T1000 (cell line): ENCODE measurements at places on chromosomes 11 and 22.

DNA sequence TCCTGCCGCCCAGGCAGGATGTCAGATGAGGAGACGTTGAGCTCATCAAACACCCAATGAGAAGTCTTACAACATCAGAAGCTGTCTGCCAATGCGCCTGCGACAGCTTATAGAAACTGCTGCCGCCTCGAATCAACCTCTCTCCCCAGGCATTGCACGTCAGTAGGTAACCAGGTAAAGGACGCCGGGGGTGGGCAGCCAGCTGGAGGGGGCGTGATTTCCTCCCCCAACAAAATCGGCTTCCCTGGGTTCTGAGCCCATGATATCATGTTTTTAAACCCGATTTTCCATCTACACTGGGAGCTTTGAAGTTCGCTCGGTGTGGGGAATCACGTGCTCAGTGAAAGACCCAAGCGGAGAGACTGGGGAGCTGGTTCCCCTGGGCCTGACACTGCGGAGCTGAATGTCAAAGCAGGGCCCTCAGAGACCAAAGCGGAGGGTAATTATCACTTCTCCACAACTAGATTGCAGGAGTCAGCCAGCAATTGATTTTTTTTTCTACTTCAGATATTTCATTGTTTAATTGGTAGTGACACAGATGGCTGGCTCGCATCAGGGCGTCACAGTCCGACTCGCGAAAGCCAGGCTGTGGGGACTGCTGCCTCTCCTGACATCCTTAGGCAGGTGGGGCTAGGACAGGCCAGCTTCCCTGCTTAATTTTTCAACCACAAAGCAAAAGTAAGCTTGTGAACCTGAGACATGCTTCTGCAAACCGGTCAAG lies 15.4 kb downstream of the FAM83F start:
- no peak for DNase-seq

DNA sequence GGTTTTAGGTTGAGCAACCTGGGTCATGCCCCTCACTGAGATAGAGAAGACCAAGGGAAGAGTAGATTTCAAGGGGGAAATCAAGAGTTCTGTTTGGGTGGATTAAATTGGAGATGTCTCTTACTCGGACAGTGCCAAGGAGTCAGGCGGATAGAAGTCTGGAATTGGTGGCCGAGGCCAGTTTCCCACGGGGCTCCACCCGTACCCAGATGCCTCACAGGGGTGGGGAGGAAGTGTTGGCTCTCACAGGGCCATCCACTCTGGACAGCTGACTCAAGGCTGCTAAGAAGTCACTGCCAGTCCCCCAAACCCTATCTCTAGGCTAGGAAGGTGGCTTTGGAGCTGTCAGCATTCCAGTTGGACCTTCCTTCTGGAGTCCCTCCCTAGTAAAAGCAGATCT lies 79.1 kb upstream of the TIMP3 start:
- DNase-seq = no peak

GRCh38 chr11:10930224-10930971 lies 72.5 kb upstream of the ZBED5 start:
- DNase-seq = no peak

GRCh38 chr11:125274309-125274708 lies 109.8 kb downstream of the PKNOX2 start:
- no peak for DNase-seq

DNA sequence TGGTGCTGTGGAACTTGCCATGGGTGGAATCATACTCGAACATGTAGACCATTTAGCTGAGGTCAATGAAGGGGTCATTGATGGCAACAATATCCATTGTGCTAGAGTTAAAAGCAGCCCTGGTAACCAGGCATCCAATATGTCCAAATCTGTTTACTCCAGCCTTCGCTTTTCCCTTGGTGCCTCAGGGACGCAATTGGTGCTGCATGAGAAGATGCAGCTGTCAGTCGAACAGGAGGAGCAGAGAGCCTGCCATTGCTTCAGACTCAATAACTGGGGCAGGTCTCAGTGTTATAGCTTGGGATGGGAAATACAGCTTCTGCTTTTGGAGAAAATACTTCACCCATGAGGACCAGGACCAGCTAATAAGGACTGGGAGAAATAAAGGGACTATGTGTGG lies 5.0 kb upstream of the MCHR1 start:
- DNase-seq = no peak

DNA sequence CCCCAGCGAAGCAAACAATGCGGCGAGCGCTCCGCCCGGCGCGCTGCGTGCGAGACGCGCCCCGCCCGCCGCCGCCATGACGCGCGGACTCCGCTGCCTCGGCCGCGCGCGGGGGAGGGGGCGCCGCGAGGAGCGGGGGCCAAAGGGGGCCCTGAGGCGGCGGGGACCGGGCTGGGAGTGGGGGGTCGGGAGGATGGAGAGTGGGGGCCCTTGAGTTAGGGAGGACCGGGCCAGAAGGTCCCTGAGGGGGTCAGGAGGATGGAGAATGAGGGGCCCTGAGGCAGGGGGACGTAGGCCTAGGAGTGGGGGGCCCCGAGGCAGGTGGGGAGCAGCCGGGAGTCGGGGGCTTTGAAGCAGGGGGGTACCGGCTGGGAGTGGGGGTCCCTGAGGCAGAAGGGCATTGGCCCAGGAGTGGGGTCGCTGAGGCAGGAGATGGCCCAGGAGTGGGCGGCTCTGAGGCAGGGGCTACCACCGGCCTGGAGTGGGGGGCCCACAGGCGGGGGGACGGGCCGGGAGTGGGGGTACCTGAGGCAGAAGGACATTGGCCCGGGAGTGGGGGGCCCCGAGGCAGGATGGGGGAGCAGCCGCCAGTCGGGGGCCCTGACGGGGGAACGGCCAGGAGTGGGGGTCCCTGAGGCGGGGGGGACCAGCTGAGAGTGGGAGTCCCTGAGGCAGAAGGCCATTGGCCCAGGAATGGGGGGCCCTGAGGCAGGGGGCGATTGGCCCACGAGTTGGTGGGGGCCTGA lies at the start of gene BRD1:
TSS of gene BRD1 (minus strand) at position 21 of the 746 bp plus-strand sequence. CDS start 3,556 bp downstream, outside the sequence.
- no peak for DNase-seq

- no peak for DNase-seq
Observed at GRCh38 chr11:102226702-102227490, 90.4 kb upstream of the BIRC3 start.

- no peak for DNase-seq
Observed at GRCh38 chr11:46898396-46899095, 19.8 kb downstream of the LRP4 start.

DNA sequence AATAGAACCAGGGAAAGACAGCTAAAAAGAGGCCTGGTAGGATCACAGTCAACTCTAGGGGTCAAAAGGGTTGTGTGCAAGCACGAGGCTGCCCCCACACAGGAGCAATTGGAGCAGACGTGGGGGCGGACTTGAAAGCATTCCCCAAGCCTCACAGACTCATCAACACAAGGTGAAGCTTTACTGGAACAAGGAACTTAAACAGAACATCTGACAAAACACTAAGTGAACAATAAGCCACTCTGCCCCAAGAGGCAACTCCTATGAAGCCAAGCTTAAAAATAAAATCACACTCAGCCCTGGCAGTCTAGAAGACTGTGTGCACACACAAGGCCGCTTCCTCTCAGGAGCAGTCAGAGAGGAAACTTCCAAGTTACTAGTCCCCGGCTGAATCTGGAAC lies 32.2 kb upstream of the TEAD1 start:
- no peak for DNase-seq

DNA sequence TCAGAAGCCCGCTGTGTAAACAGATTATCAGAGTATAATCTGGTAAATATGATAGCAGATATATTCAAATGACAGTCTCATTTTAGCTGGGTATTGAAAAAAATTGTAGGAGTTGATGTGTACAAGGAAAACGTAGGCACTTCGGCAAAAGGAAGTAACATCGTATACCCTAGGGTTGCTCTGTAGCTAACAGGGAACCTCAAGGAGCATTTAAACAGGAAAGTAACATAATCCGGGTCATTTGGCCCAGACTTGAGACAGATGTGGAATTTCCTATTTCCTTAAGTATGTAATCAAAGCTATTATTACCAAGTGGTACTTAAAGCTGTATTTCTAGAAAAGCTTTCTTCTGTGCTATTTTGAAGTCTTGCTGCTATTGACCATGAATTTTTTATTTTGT lies 215.6 kb downstream of the DDX10 start:
- no peak for DNase-seq

GRCh38 chr22:19003508-19003907 lies 67.4 kb upstream of the PRODH start:
- no peak for DNase-seq
